ENCODE measurements at places on chromosomes 1 and 21.

GRCh38 chr1:64172458-64172983 lies 30.9 kb upstream of the UBE2U start:
- no peak for DNase-seq

GRCh38 chr1:17471393-17471792 lies 31.9 kb upstream of the RCC2 start:
- no peak for DNase-seq

DNA sequence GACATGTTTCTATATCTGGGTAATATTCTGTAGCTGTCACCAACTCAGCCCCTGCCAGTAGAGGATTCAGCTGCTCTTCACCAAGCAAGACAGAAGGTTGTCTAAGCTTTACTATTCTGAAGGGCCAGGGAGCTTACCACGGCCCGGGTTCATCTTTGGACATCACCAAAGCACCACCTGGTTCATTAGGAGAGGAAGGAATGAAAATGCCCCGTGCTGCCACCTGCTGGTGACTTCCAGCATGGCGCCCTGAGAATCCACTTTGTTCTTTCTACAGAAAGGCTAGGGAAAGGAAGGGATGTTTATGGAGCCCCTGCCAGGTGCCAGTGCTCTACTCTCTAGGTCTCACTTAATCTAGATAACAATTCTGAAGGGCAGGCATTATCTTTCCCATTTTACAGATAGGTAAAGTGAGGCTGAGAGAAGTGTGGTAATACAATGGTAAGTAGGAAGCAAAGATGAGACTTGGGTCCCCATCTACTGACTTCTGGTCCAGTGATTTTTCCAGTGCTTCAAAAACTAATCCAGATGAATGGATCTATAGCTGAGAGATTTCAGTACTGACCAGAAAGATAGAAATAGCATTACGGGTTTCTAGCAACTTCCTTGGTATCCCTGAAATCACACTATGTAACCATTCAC lies 79.5 kb downstream of the BEND5 start:
- DNase-seq: peak; percentile 30

- no peak for DNase-seq
Observed at GRCh38 chr1:90675161-90675847, 41.8 kb downstream of the BARHL2 start.

DNA sequence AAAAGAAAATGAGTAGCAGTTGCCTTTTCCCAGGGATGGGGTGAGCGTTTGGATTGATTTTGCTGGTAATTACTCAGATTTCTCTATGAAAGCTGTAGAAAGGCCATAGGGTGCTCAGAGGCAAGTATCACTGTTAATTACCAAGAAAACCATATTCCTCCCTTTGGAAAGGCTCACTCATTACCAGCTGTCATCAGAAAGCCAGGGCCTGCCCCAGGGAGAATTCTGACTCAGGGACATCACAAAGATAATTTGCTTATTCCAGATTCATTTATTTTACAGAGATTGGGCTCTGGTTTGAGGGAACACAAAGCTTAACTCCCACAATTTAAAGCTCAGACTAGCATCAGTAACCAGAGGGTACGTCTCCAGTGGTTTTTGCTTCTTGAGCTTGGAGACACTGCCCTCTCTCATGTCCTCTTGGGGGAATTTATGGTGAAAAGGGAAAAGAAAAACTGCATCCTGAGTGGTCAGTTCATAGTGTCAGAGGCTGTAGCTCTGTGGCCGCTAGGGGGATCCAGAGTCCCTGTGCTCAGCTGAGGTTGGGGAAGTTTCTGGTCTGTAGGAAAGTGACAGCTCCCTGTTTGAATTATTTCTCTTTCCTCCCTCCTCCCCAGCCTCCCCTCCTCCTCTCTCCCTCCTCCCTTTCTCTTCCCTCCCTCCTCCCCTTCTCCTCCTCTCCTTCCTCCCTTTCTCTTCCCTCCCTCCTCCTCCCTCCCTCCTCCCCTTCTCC lies 204.3 kb downstream of the KCNJ6 start:
- DNase-seq: no peak

- no peak for DNase-seq
Observed at GRCh38 chr21:45461806-45462341, 56.9 kb downstream of the COL18A1 start.

DNA sequence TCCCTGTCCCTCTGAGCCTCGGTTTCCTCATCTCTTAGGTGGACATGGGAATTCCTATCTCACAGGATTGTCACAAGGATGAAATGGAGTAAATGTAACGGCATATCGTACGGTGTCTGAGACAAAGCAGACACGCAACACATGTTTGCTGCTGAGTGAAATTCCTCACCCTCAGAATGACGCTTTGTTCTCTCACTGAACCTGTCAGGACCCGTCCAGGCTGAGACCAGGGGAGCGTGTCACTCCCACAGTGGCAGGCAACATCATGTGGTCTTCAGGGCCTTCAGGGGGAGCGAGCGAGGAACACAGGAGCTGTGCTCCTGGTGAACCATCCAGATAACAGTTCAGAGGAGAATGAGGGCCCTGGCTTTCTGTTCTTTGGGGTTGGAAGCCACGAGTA lies 74.2 kb downstream of the TOMM20 start:
- DNase-seq: no peak

DNA sequence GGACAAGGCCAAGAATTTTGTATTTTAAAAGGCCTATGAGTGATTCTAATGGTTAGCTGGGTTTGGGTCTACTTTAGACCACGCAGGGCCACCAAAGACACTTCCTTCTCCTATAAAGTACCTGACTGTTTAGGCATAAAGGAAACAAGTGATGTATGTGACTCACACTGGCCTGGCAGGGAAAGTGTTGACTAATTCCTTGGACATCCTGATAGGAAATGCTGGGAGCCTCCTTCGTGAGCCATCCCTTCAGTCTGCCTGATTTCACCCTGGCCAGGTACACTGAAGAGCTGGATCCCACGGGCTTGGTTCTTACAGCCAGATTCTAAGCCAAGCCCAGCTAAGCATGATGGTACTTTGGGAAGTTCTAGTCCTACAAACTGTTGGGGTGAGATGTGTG lies 100.5 kb upstream of the HMGB4 start:
- no peak for DNase-seq

DNA sequence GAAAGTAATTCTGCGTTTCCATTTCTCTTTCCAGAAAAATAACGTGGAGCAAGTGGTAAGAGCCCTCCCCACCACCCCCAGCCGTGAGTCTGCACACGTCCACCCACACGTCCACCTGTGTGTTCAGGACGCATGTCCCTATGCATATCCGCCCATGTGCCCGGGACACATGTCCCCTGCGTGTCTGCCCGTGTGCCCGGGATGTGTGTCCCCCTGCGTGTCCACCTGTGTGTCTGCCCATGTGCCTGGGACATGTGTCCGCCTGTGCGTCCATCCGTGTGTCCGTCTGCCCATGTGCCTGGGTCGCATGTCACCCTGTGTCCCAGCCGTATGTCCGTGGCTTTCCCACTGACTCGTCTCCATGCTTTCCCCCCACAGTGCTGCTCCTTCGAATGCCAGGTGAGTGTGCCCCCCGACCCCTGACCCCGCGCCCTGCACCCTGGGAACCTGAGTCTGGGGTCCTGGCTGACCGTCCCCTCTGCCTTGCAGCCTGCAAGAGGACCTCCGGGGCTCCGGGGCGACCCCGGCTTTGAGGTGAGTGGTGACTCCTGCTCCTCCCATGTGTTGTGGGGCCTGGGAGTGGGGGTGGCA lies 5.6 kb downstream of the COL6A1 start:
- no peak for DNase-seq

GRCh38 chr1:91584309-91584708 lies 83.7 kb downstream of the CDC7 start:
- no peak for DNase-seq

- no peak for DNase-seq
Observed at GRCh38 chr1:15115542-15116330, 37.8 kb upstream of the TMEM51 start.

DNA sequence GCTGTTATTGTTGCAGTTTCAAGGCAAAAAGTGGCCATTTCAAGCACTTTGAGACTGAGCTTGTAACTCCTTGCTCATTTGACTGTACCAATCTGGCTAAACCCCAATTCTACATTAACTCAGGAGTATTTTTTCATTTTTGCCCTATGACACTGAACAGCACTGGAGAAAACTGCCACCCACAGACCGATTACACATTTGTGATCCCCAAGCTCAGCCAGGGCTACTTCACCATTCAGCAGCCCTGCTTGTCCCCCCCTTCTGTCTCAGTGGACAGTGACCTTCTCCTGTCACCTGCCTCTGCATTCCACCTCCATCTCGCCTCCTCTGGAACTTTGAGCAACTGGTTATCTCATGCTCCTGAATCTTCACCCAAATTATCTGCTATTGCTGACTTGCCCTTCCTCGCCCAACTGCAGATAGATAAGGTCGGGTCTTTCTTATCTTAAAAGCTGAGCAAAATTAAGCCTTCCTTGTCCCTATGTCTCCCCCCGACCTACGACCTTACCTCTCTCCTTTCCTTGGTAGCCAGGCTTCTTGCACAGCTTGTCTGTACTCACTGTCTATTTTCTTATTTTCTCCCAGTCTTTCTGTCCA lies 25.3 kb downstream of the SPATA46 start:
- no peak for DNase-seq

- DNase-seq: no peak
Observed at GRCh38 chr1:59498640-59499039, 201.7 kb downstream of the FGGY start.

DNA sequence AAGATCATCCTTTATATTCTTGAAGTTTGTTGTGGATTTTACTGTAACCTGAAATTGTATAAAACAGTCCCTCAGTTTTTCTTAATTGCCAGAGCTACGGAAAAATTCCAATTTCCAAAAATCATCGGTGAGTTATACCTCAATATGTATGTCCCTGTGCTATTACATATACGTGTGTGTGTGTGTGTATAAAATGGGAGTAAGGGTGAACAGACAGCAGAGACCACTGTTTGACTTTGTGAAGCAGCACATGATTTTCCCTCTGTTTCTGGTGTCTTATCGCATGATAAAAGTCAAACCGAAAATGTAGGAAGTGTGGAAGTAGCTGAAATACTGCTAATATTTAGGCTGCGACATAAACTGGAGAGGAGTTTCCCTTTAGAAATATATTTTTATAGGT lies 1.2 kb downstream of the OR2T1 start:
- no peak for DNase-seq

- DNase-seq: peak; percentile 62
Observed at GRCh38 chr1:168114845-168115244, 21.9 kb downstream of the GPR161 start.

DNA sequence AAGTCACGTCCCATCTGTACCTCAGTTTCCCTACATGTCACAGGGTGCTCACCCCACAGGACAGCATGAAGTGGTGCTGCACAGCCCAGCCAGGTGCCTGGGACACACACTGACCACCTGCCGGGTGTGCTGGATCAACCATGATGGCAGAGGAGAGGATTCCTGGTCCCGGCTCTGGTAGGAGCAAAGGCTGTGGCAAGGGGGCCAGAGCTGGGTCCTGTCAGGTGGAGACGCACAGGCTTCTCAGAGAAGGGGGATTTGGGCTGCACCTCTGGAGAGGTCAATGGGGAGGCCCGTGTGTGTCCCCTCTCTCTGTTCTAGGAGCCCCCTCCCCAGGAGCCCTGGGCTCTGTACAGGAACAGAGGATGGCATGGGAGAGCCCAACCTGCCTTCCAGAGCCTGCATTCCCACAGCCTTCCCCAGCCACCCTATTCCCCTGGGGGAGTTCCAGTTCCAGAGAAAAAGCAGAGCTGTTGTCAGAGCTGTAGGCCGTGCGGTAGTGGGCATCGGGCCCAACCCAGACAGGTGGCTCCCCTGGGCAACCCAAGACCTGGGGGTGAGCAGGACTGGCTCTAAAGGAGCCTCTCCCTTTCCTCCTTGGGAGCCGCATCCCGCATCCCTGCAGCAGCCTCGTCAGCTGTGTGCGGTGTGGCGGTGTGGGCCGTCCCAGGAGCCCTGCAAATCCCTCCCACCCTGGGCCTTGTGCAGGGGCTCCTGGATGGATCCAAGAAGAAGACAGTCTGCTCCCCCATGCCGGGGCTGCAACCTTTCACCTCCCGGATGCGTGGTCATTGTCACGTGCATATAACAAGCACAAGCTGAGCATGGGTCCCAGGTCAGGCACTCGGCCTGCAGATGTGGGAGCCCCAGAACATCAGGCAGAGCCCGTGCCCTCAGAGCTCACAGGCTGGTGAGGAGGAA lies 2.9 kb upstream of the TFF3 start:
- DNase-seq: peak; percentile 19

DNA sequence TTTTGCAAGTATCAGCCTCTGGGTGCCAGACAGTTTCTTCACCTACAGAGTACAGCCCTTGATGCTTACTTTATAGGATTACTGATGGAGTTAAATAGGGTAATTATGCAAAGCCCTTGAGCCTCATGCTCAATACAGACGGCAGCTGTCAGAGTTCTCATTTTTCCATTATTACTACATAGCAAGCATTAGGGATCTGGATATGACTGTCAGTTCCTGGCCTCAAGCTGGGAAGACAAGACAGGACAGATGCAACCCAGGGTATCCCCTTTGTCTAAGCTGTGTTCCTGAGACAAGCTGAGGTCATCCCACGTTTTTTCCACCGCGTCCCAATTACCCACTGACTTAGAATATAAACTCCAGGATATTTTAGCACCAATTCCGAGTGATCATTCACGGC lies 94.4 kb downstream of the SLC35F3 start:
- DNase-seq: peak; percentile 86

GRCh38 chr1:12384836-12385456 lies 155.1 kb downstream of the VPS13D start:
- no peak for DNase-seq

DNA sequence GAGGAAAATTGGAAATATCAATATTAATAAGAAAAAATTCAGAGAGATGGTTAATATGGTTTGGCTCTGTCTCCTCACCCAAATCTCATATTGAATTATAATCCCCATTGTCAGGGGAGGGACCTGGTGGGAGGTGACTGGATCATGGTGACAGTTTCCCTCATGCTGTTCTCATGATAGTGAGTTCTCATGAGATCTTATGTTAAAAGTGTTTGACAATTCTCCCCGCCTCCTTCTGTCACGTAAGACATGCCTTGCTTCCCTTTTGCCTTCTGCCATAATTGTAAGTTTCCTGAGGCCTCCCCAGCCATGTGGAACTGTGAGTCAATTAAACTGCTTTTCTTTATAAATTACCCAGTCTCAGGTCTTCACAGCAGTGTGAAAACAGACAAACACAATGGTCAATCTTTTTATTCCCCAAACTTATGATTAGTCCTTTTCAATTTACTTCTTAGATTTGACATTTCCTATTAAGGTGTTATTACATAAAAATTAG lies 11.0 kb downstream of the EGLN1 start:
- DNase-seq: no peak

DNA sequence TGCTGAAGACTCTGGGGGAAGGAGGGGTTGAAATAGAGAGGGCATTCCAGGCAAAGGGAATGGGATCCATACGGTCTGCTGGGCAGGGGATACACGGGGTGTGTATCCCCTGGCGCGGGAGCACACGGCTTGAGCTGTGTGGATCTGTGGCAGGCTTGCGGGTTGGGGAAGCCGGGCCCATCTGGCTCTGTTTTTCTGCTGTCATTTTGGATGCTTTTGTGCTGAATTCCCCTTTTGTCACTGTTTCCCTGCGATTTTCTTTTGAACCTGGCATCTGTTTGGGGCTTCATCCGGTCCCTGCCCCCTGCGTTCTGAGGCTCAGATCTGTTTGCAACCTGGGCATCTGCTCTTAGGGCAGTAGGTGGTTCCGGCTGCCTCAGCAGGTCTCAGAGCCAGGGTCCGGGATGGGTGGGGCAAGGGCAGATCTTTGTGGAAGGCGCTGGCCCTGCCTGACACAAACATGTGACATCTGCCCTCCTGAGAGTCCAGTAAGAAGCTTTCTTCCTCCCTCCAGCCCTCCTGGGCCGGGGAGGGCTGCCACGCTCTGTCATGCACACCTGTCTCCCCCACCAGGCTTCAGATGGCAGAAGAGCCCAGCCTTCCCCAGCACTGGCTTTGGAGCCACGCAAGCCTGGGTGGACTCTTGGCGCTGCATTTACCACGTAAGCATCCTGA lies 84.0 kb downstream of the IGSF21 start:
- peak; percentile 84 for DNase-seq
